ENCODE measurements at places on chromosomes 11 and 22.
A peak's percentile ranks its signal among the peaks of the same experiment; 100 is the strongest.

DNA sequence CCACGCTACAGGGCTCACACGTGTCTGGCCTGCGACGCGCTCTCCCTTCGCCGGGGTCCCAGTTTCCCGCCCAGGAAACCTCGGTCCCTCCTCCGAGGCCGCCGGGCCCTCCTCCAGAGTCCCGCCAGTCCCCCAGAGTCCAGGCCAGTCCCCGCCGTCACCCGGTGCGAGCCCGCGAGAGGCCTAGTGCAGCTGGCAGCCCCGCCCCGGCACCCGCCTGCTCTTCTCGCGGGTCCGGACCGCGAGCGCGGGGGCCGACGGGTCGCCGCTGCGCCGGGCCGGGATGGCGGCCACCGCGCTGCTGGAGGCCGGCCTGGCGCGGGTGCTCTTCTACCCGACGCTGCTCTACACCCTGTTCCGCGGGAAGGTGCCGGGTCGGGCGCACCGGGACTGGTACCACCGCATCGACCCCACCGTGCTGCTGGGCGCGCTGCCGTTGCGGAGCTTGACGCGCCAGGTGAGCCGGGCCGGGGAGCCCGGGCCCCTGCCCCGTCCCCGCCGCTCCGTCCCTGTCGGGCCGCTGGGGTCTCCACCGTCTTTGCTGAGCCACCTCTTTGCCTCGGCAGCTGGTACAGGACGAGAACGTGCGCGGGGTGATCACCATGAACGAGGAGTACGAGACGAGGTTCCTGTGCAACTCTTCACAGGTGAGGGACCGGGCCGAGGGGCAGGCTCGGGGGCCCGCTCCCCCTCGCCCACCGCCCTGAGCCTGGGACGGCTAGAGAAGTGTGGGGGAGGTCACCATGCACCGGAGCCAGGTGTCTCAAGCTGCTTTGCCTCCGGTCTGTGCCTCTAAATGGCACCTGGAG lies at the start of gene PTPMT1:
PTPMT1 (plus strand) TSS at position 260 of the 809 bp plus-strand sequence; CDS start at position 284, 24 bp downstream.
- peak; percentile 82 for DNase-seq

DNA sequence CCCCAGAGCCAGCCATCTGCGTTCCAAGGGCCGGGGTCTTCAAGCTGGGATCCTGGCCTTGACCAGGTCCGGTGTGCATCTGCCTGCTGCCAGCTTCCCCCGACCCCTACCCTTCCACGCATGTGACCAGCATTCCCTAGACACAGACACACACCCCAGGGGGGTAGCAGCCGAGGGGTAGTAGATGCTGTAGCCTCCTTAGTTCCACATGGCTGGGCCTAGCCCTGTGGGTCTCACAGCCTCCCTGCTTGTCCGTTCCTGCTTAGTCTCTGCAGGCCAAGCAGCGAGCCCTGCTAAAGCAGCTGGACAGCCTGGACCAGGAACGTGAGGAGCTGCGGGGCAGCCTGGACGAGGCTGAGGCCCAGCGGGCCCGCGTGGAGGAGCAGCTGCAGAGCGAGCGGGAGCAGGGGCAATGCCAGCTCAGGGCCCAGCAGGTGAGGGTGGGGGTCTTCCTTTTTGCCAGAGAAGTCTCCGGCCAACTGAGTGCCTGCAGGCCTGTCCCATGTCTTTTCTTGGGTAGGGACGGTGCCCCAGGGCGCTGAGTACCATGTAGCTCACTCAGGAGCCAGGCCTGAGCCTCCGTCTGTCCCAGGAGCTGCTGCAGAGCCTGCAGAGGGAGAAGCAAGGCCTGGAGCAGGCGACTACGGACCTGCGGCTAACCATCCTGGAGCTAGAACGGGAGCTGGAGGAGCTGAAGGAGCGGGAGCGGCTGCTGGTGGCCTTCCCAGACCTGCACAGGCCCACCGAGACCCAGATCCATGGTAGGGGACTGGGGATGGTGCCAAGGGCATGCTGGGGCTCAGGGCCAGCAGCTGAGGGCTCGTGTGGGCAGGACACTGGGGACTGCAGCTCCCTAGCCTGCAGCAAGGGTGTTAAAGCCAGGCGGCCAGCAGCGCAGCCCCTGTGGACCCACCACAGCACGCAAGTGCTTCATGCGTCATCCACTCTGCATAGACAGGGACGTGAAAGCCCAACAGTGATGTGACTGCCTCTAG lies 13.6 kb downstream of the RNF215 start:
- no peak for DNase-seq

DNA sequence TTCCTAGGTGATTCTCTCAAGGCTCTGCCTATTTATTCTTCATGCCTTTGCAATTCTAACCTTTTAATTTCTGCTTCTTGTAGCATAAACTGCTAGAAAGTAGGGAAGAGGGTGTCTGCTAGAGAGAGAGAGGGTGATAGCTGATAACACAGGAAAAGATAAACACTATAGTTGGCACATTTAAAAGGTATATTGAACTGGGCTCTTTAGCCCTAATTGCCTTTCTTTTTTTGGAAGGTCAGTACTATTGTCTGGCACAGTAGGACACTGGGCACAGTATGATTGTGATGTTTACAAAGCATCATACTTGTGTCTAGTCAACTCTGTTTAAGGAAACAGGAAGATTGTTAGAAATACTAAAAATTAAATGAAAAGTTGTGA lies 33.3 kb downstream of the TEAD1 start:
- no peak for DNase-seq

GRCh38 chr11:23772081-23772480 lies 724.8 kb upstream of the LUZP2 start:
- DNase-seq, result no peak

DNA sequence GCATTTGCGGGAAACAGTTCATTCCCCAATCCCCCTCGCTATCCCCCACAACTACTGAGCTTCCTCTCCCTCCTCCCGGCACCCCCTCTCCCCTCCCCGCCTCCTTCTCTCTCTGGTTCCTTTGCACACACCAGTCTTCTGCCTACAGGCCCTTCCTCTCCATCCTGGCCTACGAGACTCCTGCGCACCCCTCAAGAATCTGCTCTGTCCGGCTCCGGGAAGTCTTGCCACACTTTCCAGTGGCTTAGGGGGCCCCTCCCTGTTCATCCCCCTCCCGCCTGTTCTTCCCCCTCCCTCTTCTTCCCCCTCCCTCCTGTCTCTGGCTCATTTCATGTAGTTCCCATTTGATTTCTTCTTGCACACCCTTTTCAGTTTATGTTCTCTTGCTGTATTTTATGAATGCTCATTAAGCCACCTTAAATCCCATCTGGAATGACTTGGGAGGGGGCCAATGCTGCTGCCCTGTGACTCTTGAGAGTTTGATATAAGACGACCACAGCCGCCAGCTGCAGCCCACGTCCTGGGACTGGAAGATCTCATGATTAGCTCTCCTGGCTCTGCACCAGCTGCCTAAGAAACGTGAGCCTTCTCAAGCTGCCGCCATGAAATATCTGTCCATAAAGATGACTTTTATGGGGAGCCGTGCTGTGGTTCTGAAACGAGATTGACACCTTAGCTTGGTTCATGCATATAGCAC lies 50.9 kb downstream of the RPS6KA4 start:
- no peak for DNase-seq

- no peak for DNase-seq
These were observed 237.6 kb upstream of the CCDC179 start for GRCh38 chr11:23097891-23098290.

DNA sequence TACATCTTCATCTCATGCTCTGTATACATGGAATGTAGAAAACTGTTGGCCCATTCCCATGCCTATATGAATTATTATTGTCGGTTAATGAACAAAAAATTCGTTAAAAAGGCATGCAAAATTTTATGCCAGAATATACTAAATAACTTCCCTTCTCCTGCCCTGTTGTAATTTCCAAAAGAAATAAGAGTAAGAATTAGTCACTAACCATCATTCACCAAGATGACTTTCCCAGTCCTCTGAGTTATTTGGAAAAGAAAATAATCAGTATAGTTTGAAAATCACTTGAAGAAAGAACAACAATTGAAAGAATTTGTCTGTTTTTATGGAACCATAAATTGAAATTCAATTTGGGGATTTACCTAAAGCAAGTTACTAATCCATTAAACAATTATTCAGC lies 1149.1 kb upstream of the RAG2 start:
- no peak for DNase-seq

GRCh38 chr11:8382436-8383053 lies 118.9 kb upstream of the LMO1 start:
- peak; percentile 84 for DNase-seq

GRCh38 chr11:116499396-116500003 lies 273.3 kb downstream of the BUD13 start:
- DNase-seq, result peak; percentile 69

DNA sequence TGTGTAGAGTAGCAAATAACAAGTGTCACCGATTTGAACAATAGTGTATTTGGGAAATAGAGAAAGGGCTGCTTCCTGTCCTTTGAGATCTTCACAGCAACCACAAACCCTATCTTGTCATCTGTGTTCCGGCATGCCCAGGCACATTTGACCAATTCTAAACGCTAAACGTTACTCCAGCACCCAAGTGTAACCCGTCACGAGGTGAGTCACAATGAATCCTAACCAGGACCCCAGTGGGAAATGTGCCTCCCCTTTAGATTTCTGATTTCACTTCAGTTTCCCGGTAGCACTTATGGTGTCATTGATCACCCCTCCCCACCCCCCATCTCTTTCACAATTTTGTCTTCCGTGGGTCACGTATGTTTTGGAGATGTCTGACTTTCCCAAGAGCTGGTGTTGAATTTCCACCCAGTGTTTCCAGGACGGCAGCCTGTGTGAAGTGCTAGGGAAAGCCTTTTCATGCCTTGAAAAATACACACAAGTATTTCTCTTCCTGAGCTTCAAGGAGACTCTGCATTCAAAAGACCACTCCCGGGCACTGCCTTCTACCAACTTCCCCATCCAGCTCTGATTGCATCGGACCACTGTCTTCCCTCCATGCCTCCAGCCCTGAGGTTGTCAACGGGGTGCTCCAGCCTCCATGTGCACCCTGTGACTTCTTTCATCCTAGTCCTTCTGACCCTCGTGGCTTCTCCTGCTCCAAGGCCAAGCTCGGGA lies 10.5 kb upstream of the C11orf24 start:
- DNase-seq, result no peak

DNA sequence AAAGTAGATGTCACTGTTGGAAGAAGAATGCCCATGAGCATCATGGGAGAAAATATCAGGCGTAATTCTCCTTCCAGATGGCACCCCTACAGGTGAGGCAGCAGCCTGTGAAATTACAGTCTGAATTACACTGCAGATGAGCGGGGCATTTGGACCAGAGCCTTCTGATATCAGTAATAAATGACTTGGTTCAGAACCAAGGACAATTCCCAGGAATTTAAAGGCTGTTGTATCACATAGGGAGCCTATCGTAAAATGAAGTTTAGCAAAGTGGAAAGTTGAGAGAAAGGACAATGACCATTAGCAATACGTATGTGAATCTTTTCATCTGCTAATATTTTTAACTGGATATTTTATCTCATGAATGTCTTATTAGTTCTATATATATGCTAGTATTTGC lies 61.3 kb downstream of the PRMT3 start:
- DNase-seq, result no peak

DNA sequence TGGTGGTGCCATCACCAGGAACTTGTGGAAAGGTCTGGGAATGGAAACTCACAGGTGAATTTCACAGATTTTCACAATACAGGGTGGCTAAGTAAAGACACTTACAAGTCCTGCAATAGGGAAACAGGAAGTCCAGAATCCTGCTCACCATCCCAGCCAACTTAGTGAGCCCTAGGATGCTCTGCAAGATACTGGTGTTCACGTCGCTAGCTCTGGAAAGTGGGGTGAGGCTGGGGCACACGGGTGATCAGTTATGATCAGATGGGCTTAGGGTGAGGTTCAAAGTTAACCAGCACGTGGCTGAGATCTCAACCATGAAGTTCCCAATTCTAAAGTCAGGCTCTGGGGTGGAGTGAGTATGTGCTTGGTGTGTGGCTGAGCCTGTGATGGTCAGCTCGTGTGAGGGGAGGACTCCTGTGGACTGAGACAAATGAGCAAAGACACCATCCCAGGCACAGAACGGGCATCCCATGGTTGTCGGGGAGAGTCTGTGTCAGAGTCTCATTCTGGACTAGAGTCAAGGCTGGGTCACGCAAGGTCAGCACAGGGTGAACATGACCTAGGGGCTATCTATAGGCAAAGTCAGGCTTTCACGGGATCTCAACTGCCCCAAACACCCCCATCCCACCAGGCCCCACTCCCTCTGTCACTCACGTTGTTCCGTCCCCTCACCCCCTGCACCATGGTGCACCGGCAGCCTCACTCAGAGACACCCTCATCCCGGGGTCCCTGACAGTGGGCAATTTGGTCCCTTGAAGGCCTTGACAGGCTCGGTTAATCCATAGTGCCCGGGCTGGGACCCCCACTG lies 23.9 kb downstream of the IGLL5 start:
- no peak for DNase-seq

GRCh38 chr11:108524422-108524821 lies 26.2 kb upstream of the POGLUT3 start:
- no peak for DNase-seq

- DNase-seq, result no peak
These were observed 2.5 kb upstream of the HBB start for GRCh38 chr11:5229356-5229755.

- DNase-seq, result no peak
These were observed 19.4 kb upstream of the CCDC81 start for GRCh38 chr11:86355256-86355655.

DNA sequence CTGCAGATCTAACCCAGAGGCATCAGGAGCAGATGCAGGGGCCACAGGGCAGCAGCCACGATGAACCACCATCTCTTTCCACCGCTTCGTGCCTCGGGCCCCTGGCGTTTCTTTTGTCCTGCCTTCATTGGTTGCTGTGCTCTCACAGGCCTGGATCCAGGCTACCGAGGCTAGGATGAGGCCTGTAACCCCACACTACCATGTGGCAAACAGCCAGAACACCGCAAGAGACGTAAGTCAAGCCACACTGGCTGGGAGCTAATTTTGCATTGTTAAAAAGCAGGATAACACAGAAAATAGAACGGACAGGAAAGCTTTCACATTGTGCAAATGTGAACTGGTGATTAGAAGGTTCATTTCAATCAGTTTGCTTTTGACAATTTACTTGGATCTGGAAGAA lies 15.7 kb upstream of the ARFGAP3 start:
- DNase-seq, result no peak

- no peak for DNase-seq
These were observed 107.5 kb downstream of the MYO18B start for GRCh38 chr22:25849522-25849921.

- DNase-seq, result no peak
These were observed 67.4 kb downstream of the AMOTL1 start for GRCh38 chr11:94835594-94835927.

DNA sequence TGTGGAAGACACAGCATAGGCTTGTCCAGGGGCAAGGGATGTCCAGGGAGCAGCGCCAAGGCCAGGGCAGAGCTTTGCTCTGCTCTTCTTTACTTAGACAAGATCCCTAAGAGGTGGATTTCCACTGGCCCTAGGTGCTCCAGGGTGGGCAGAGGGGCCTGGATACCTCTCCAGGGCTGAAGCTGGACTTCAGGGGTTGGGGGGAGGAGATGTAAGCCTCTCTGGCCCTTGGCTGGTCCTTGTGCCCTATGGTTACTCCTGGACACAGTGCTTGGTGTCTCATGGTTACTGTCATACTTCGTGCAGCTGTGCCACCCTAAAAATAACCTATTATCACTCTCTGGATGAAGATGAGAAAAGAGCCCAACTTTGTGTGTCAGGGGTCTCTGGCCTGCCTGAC lies 12.9 kb upstream of the KCNJ11 start:
- DNase-seq, result no peak

GRCh38 chr11:72240461-72241290 lies 3.3 kb downstream of the PHOX2A start:
- DNase-seq, result no peak
